ENCODE measurements at places on chromosomes 7 and 10.

DNA sequence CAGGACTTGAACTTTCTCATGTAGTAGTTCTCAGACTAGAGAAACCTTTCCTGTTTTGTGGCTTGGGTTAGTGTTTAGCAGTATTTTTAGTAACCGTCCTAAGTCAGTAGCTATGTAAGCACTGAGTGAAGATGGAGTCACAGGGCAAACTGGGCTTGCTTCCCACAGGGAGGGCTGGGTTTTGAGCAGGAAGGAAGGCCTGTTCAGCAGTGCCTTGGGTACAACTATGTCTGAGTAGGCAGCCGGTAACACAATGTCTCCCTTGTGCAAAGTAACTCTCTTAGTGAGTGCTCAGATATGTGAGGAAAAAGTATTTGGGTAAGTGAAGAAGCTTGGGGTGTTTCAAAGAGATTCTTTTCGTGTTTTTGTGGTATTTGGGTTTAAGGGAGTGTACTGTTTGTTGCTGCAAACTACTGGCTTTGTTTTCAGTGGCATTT, 96.4 kb downstream of the CCSER2 start:
- DNase-seq, result peak; percentile 90

GRCh38 chr10:22365233-22365632, 19.9 kb downstream of the SPAG6 start:
- no peak for DNase-seq

DNA sequence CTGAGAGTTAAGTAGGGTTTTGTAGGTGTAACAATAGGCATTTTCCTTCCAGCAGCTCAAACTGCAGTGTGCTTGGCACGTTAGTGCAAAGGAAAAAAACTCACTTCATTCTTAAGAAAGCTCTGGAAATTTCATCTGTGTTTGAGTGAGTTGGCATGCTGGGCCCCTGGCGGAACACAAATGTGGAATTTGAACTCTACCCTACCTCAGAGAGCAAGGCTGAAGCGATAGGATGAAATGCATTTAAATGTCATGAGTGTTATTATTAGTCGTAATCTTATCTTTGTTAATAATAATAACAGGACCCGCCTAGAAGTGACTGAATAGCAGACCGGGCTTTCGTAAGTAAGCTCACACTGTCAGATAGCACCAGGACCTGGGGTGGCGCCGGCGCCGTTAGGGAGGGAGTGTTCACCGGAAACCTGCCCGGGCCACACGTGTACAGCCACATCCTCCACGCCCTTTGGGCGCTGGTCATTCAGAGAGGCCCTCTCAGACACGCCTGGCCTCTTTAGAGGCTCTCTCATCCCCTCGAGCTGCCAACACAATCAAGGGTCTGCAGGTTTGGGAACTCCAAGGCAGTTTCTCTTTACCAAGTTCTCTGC, 63.5 kb downstream of the GRK5 start:
- DNase-seq, result no peak

GRCh38 chr10:1056326-1057105, at the start of gene WDR37:
Gene WDR37 (plus strand): TSS chr10:1056385. CDS start chr10:1072156, 15,771 bp downstream.
- peak; percentile 84 for DNase-seq

DNA sequence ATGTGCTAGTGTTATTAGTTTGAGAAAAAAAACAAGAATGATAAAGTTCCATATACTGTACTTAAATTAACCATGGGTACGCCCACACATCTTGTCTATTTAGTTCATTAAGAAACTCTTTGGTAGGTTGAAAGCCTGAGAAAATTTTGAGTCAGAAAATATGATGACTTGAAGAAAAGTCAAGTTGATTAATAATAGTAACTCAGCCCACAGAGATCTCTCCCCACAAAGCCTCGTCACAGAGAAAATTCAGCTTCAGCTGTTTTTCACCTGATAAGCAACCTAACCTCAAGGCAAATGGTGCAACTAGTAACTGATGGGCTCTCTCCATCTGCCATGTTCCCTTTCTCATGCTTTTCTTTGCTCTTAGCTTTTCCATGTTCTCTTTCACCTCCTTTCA, 1021.6 kb downstream of the GATA3 start:
- DNase-seq, result no peak

GRCh38 chr10:29712108-29712507, 77.3 kb upstream of the SVIL start:
- no peak for DNase-seq

- DNase-seq, result no peak
Observed at GRCh38 chr7:418636-419280, 100.9 kb downstream of the PDGFA start.

DNA sequence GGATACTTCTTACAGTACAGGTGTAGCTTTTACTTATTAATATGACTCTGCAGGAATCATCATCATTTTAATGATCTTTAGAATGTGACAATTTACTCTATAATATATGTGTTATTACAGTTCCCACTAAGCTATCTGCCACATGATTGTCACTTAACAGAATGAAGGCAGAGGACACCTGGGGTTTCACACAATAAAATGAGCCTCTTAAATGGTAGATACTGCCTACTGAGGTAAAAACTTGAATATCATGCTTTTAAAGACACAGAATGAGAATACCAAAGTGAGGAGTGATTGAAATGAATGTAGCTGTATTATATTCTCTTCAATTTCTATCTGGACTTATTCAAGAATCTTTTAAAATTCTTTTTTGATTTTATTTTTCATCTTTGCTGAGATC, 1255.3 kb upstream of the LRRN3 start:
- no peak for DNase-seq

GRCh38 chr7:69654849-69655707, 56.8 kb downstream of the AUTS2 start:
- DNase-seq, result no peak

DNA sequence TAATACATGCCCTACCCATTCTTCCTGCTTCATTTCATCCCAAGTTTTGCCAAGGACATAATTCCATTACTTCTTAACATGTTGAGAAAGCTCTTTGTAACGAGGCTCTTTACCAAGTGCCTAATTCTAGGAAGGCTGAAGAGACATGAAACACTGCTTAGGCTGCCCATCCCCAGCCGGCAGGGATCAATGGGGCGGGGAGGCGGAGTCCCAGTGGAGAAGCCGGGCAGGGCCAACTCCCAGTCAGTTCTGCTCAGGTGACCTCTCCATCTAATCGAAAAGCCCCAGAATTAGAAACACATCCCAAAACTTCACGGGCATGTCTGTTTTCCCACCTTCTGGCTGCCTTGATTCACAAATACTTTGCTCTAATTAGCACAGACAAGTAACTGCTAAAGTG, 89.5 kb upstream of the LYZL1 start:
- DNase-seq, result no peak

DNA sequence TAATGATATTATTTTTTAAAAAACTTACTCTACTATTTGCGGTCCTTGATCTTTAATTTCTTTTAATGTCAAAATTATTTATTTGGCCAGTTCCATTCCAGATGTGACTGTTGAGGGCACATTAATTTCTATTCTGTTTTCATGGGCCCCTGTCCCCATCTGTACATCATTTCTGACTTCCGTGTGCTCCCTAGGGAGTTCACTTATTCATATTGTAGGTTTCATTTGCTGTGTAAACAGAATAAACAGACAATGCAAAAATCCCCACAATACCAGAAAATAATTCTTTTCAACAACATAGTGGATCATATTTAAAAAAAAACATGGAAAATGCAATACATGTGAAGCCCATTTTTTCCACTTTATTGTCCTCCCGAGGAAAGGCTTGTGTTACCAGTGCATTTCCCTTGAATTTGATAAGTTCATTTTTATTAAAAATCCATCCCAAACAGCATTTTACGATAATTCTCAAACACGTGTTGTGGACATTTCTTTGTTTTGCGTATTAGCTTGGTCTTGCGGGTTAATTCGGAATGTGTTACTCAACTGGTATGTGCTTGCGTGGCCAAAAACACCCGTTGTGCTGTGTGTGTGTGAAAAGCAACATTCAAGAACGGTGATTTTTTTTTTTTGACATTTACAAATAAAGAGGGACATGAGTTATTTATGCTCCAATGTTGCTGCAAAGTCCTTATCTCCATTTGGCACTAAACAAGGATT, 138.4 kb downstream of the MGMT start:
- DNase-seq, result no peak

- no peak for DNase-seq
Observed at GRCh38 chr7:20449176-20449575, 118.5 kb downstream of the ITGB8 start.

- no peak for DNase-seq
Observed at GRCh38 chr10:14365266-14365665, 34.5 kb upstream of the FRMD4A start.

GRCh38 chr10:92407305-92408016, 116.5 kb downstream of the MARCHF5 start:
- no peak for DNase-seq

DNA sequence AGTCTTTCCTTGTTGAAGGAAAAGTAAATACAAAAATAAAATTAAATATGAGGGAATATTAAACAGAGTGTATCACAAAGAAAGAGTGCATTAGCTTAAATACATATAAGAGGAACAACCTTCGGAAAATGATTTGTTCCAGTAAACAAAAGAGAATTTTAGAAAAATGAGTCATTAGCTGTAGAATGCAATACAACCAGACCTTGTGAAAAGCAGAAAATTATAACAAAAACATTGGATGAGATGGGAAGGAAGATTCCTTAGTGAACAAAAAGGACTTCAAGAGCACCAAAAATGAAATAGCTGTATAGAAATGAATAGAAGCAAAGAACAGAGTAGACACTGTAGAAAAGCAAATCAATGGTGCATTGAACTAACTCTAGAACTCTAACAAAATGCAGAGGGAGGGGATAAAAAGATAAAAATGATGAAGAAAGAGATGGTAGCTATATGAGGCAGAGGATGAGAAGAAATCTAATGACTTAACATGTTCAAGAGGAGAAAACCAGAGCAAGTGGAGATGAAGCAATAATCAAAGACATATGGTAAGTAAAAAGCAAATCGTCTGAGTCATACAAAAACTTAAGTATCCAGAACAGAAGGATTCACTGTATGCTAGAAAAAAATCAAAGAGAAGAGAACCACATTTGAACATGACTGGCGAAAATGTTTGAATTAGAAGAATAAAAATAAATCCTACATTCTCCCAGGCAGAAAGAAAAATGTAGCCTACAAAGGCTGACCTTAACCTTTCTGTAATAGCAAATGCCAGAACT, 190.5 kb downstream of the TMEM26 start:
- peak; percentile 86 for DNase-seq

DNA sequence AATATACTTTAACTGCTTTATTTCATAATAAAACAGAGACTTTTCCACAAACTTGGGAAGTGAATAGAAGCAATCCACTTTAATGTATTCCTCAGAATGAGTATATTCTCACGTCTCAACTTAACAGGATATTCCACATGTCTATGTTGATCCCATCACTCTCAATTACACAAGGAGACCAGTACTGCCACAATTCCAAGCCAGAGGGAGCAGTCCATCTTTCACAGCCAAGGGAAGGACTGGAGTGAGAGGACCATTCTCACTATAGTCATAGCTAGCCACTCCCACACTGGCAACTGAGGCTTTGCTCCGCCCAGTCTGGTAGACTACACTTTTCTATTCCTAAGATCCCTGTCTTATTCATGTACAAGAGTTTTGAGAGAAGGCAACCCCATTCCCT, 553.9 kb downstream of the CNTNAP2 start:
- DNase-seq, result no peak

DNA sequence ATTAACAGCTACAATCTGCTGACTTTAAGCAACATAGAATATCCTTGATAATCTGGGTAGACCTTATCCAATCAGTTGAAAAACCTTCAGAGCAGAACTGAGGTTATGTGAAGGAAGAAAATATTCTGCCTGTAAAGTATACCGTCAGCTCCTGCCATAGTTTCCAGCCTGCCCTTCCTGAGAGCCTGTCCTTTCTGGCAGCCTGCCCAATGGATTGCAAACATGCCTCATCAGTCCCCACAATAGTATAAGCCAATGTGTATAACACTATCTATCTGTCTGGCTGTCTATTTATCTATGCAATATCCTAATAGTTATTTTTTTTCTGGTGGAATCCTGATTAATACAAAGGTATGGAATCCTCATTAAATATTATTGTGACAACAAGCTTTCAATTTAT, 489.2 kb upstream of the KCND2 start:
- DNase-seq, result peak; percentile 46

Data from fibroblast of skin of abdomen (primary cell).